ENCODE measurements at places on chromosomes 2 and 18.

- peak; percentile 50 for DNase-seq
These were observed 61.6 kb upstream of the SLC38A11 start for GRCh38 chr2:165016772-165017411.

DNA sequence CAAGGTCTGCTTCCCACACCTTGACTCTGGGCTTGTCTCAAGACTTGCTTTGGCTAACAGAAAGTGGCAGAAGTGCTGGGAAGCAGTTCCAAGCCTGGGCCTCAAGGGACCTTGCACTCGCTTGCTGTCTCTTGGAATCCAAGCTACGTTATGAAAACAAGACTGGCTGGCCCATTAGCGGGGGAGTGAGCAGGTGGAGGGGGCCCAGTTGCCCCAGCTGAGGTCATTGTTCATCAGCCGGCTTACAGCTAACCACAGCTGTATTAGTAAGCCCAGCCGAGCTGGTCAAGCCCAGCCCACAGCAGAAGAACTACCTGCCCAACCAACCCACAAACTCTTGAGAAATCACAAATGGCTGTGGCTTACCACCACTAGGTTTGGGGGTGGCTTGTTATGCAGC, 63.1 kb downstream of the MARCO start:
- DNase-seq, result peak; percentile 47

GRCh38 chr2:59932341-59932740, 621.1 kb downstream of the BCL11A start:
- no peak for DNase-seq

DNA sequence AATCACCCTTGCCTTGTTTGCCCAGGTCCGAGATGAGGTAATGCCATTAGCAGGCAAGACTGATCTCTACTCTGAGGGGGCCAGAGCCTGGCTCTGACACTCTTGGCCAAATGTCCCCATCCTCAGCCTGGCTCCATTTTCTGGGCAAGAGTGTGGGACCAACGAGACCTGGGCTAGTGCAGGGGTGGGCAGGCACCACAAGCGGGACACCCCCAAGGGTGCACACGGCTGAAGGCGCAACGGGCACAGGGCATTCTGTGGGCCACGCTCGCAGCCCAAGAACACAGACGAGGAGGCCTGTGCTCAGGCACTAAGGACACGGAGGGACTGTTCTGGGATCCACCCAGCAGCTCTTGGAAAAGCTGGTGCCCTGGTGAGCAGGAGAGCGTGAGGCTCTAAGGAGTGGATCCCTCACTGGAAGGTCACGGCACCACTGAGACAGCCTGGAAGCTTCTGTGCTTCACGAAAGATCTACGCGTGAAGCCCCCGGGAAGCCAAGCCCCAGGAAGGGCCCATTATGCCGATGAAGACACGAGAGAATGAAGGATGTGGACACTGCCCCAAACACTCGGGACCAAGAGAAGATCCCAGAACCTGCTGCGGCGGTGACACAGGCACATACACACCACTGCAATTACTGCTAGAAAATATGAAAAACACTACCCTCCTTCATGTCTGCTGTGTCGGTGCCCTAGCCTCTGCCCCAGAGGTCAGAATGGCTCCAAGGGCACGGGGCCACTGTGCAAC, 138.2 kb downstream of the HDAC4 start:
- no peak for DNase-seq

- no peak for DNase-seq
These were observed 148.1 kb downstream of the ACKR3 start for GRCh38 chr2:236717729-236718128.

- no peak for DNase-seq
These were observed 9.0 kb upstream of the YWHAQ start for GRCh38 chr2:9639740-9640343.

DNA sequence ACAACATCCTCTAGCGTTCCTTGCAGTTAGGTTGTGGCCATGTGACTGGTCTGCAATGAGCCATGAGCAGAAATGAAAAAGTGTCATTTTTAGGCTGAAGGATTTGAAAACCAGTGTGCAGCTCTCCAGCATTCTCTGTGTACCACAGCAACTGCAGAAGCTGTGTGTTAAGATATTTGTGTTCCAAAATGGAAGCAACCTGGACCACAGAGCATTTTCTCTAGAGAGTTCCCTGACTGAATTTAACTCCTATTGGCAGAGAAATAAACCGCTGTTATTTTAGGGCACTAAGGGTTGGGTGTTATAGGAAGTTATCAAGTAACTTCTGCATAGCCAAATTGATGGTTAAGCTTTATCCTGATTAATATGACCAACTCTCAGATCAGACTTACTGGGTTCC, 257.2 kb upstream of the THUMPD2 start:
- no peak for DNase-seq

- peak; percentile 98 for DNase-seq
These were observed 2.3 kb downstream of the ZNF516 start for GRCh38 chr18:76492669-76493212.

DNA sequence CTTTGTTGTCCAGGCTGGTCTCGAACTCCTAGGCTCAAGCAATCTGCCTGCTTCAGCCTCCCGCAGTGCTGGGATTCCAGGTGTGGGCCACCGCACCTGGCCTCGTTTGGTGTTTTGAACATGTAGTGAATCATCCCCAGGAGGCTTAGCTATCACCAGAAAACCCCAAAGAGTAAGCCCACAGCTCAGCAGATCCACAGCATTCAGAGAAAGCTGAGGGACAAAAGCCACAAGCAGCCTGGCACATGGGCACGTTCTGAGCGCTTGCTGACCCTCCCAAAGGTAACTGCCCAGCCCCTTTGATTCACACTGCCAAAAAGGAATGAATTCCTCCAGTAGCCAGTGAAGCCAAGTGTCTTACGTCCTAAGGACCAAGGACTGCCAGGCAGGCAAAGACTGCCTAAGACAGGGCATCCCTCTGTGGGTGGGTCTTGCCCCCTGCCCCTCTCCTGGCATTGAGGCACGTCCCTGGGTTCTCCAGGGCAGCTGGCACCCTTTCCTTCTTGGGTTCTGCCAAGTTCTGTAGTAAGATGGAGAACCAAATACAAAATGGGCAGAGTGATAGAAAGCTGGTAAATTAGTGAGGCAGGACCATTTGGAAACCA, 31.7 kb downstream of the MBP start:
- peak; percentile 17 for DNase-seq

DNA sequence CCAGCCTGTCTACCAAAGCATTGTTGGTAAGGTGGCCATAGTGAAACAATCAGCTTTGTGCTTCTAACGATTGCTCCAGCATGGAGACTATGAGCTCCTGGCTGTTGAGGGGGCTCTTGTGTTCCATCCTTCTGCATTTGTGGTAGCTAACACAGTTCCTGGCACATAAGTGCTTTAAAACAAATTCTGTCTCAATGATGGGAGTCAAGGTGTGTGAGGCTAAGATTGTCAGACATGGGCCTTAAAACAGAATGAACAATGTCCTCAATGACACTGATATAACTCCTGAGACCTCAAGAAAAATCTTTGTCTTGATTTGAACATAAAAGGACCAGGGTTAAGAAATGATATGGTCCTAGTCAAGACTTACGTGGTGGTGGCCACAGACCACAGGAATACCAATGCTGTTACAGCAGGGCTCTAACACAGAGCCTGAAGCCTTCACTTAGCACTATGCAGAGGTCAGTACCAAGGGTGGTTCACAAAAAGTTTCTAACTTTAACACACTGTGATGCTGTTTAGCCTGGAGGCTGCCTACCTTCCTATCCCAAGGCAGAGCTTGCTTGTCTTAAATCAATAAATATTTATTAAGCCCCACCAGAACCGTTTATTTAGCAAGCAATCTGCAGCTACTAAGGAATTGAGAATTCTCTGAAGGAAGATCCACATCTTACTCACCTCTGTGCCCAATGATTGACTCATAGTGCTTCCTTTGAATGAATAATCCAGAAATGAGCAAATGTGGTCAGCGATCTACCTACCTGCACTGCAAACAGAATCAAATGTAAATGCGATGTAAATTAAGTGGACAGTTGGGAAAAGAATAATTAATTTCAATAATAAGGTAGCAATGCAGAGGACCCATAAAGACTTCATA, 35.1 kb downstream of the EVA1A start:
- peak; percentile 24 for DNase-seq

GRCh38 chr2:133266926-133267590, 301.2 kb downstream of the NCKAP5 start:
- DNase-seq, result no peak

GRCh38 chr2:94997981-94998930, 27.3 kb upstream of the MAL start:
- no peak for DNase-seq

DNA sequence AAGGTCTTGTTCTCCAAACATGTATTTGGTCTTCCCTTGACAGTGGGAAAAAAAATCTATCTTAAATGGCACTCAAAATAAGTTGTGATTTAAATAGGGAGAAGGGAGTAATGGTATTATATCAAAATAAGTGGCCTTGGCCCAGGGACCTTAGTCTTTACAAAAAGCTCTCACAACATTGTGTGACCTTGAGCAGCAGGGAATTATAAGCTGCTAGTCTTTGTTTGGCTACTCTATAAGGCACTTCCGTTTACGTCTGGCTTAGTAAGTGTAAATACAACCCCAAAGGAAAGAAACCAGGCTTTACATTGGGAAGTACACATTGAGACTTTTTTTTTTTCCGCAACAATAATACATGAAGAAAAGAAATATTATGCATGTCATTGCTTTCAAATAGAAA, 734.0 kb upstream of the LINC00305 start:
- no peak for DNase-seq

DNA sequence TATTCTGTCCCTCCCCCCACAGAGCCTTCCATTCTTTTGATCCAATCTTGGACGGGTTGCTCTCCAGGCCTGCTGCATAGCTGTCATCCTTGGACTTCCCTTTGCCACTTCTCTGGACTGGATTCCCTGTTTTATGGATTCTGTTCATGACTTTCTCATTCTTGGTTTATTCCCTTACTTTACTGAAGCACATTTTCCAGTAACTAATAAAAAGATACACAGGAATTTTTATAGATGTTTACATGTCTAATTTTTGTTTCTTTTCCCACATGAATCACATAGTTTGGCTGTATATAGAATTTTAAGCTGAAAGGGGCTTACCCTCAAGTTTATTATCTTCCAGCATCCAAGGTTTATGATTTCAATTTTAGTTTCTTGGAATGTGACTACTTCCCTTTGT, 37.9 kb downstream of the GDF7 start:
- no peak for DNase-seq

DNA sequence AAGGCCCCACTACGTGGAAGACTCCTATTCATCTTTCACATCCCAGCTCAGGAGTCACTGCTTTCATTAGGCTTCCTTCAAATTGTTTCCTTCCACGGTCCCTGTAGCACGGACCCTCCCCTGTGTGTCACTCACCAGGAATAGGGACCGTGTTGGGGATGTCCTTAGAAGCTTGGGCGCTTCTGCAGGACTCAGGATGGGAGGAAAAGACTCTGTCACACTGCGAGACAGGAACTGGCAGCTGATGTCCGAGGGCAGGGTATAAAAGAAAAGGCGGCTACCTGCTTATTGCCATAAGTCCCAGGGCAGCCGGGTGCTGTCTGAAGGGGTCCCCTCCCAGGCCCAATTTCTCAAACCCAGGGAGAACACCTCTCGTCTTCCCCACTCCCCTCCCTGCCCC, 79.1 kb downstream of the BCL2L11 start:
- DNase-seq, result no peak

- DNase-seq, result no peak
These were observed 116.3 kb downstream of the TTC32 start for GRCh38 chr2:19785447-19785846.

GRCh38 chr2:201880993-201881611, 74.8 kb downstream of the CDK15 start:
- DNase-seq, result no peak

GRCh38 chr2:68764041-68764805, 29.6 kb downstream of the ARHGAP25 start:
- no peak for DNase-seq

- no peak for DNase-seq
These were observed 1.3 kb downstream of the NGEF start for GRCh38 chr2:233011702-233012131.

GRCh38 chr18:48328473-48329210, 80.5 kb downstream of the ZBTB7C start:
- DNase-seq, result peak; percentile 68
